ENCODE measurements at places on chromosomes 6 and 20.

GRCh38 chr6:24408719-24409410 lies 6.1 kb downstream of the MRS2 start:
- DNase-seq = no peak

- no peak for DNase-seq
These were observed 34.3 kb upstream of the AGPAT4 start for GRCh38 chr6:161308075-161308655.

DNA sequence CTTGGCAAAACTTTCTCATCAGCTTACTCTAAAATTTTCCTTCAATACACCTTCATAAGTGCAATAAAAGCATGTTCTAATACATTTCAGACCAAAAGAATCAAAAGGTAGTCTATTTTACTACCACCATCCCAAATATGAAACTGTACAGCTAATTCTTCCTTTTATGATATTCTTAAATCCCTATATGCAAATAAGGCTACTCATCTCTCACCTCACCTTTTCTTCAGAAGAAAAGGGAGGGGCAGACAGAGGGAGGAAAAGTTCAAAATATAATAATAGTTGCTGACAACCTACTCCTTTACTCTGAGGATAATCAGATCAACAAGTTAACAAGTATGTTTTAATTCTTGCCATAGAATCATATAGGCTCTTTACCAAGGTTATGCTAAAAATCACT lies 7.4 kb downstream of the C6orf120 start:
- DNase-seq = no peak

- no peak for DNase-seq
These were observed 17.4 kb upstream of the SDHAF4 start for GRCh38 chr6:70549327-70549726.

DNA sequence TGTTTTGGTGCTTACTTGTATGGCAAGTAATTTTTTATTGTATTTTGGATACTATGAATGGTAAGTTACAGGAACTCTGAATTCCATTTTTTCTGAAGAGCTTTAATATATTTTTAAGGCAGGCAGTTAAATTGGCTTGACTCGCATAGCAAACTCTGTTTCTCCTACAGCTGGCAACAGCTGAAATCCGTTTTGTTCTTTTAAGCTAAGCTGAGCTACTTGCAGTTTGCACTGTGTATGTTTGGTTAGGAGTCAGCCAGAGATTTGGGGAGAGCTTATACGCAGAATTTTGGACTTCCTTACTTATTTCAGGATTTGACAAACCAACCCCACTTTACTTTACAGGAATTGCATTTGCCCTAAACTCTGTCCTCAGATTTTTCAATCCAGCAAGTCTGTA lies 179.1 kb downstream of the COL19A1 start:
- DNase-seq = no peak

- DNase-seq = no peak
These were observed 12.7 kb downstream of the SYTL3 start for GRCh38 chr6:158662607-158662953.

- no peak for DNase-seq
These were observed 129.0 kb upstream of the TNFAIP3 start for GRCh38 chr6:137737836-137738596.

GRCh38 chr20:40442181-40442963 lies 246.7 kb downstream of the MAFB start:
- DNase-seq = peak; percentile 38

DNA sequence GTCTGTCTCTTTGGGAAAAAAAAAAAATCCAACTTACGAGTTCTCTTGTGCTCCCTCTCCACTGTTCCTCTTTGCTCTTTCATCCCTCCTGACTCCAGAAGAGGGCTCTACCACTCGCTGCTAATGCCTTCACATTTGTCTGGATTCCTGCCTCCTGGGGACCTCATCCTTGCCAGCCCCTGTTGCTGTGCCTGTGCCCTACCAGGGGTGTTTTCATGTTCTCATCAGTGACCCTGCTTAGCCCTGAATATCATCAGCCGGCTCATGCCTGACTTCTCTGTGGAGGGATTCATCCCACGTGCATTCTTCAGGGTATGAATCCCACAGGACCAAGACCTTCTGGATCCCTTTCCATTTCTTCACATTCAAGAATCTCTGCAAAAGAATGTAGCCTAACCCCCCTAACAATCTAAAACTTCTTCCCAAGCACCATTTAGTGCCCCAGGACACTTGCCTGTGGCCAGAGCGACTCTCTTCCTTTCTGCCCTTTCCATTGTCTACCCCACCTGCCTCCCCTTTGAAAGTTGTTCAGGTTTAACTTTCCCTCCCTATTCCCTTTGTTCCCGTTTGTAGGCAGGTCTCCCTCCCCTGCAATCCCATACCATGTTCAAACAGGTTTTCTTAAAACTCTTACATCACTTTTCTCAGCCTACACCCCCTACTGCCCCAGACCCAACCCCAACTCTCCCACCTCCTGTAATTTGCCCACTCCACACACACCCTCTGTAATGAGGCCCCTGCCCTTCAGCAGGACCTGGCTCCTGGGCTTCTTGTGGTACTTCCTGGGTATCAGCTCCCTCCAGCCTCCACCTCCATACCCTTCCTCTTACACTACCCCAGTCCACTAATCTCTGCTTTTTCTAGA lies 50.2 kb downstream of the RREB1 start:
- DNase-seq = no peak

- DNase-seq = no peak
These were observed 45.5 kb downstream of the NDRG3 start for GRCh38 chr20:36700438-36700837.

- DNase-seq = no peak
These were observed 8.4 kb upstream of the NUP153 start for GRCh38 chr6:17714879-17715851.

- DNase-seq = no peak
These were observed 25.9 kb downstream of the ACTR5 start for GRCh38 chr20:38774167-38774566.

- no peak for DNase-seq
These were observed 80.5 kb downstream of the DNAAF9 start for GRCh38 chr20:3326779-3327521.

GRCh38 chr6:99471638-99472037 lies 43.6 kb downstream of the USP45 start:
- DNase-seq = no peak

GRCh38 chr6:158517581-158517980 lies 42.3 kb upstream of the TMEM181 start:
- no peak for DNase-seq

GRCh38 chr6:35317483-35318195 lies 20.0 kb downstream of the DEF6 start:
- peak; percentile 58 for DNase-seq

- peak; percentile 63 for DNase-seq
These were observed 97.5 kb downstream of the CDH26 start for GRCh38 chr20:60055740-60056139.

- DNase-seq = no peak
These were observed 282.7 kb upstream of the PRDM1 start for GRCh38 chr6:105803442-105803841.

GRCh38 chr6:142833054-142833453 lies 111.9 kb downstream of the HIVEP2 start:
- no peak for DNase-seq

DNA sequence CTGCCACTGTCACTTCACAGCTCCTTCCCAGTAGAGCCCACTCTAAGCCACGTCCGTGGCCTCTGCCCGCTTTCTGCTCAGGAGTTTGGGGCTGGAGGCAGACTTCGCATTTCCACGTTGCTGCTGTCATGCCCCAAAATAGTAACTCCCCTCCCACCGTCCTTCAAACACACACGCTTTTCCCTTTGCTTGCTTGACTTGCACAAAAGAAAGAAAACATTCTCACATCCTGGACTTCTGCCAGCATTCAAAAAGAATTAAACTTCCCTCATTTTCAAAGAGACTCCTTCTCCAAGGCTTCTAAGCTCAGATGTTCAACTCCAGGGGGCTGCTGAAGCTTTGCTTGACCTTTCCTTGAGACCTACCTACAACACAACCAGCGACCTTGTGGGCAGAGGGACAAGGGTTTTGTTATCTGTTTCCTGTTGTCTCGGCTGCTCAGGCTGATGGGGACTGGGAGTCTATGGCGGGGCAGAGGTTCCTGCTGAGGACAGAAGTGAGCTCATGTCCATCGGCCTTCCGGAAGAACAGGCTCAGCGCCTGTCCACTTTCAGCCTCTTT lies 263.8 kb upstream of the FOXQ1 start:
- no peak for DNase-seq

DNA sequence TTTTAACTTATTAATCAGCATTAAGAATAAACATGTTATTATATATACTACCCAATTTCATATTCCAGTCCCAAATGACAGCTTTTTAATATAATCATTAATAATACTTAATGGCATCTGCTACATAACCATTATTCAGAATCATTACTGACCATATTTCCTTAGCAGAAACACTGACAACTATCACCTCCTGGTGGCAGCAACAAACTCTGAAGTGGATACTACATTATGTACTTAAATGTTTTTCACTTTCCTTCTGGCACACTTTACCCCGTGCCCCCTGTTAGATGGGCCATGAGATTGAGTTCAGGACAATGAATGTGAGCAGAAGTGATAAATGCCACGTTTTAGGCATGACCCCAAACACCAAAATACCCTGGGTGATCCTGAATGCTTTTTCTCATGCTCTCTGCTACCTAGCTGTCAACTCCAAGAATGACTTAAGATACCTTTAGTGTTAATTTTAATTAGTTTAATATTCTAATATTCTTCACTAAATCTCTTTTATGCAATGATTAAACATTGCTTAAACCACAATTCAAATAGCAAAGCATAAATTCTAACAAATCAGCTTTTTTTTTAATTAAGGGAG lies 77.1 kb downstream of the LMBRD1 start:
- no peak for DNase-seq

- no peak for DNase-seq
These were observed 241.2 kb downstream of the FRK start for GRCh38 chr6:115819506-115819905.

GRCh38 chr6:137762168-137763090 lies 104.6 kb upstream of the TNFAIP3 start:
- DNase-seq = no peak

- DNase-seq = no peak
These were observed 1.6 kb downstream of the CCDC170 start for GRCh38 chr6:151495380-151495779.

DNA sequence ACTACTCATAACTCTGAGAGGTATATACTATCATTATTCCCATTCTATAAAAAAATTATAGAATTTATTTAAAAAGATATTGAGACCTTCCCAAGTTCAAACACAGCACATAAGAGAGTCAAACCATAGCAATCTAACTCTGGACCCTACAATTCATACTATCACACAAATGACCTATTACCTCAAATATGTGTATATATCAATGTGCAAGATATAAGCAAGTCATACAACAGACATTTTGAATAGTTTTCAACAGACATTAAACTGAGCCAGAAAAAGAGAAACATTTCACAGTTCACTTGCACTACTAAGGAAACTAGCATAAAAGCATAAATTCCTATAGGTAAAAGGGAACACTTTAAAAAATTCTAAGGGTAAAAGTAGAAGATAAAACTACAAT lies 11.7 kb downstream of the PHIP start:
- DNase-seq = no peak

DNA sequence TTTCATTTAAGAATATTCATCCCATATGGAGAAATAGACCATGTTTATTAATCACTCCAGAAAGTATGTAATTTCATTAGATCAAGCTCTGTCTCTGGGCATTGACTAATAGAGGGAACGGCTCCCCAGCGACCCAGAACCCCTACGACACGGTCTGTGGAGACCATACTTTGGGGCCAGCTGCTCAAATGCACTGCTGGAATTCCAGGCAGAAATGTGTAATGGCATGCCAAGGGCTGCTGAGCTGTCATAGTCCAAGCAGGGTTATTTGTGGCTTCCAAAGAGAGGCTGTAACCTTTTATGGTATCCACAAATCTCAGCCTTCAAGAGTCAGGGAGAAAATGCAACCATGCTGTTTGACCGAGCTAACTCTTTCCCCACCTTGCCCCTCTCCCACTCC lies 755.8 kb downstream of the DHX35 start:
- DNase-seq = no peak

- DNase-seq = no peak
These were observed 12.0 kb downstream of the TPX2 start for GRCh38 chr20:31751126-31751525.

GRCh38 chr6:89386917-89387491 lies 25.1 kb downstream of the RRAGD start:
- DNase-seq = no peak

DNA sequence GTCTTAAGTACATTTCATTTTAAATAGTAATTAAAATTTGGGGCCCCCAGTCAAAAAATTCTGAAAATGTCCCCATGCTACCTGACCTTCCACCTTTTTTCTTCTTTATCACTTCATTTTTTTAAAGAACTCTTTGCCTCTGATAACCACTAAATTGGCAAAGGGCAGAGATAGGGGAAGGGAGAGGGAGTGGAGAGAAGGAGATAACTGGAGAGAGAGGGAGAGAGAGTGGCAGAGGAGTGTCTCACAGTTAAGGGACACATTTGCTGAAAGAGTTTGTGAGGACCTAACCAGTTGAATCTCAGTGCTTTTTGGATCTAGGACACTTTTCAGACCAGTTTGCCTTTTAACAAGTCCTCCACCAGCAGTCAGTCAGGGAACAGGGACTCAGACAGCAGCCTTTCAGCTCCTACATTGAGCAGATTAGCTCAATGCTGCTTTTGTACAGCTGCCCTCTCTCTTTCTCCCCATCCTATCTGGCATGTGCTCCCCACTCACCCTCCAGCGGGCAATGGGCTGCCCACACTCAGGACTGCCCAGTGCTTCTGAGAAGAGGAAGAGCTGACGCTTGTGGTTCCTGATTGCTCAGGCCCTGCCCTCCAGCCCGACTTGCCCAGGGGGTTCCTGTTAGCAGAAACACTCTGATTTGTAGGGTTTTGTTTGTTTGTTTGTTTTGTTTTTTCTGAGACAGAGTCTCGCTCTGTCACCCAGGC lies 14.4 kb downstream of the ARMC2 start:
- no peak for DNase-seq

DNA sequence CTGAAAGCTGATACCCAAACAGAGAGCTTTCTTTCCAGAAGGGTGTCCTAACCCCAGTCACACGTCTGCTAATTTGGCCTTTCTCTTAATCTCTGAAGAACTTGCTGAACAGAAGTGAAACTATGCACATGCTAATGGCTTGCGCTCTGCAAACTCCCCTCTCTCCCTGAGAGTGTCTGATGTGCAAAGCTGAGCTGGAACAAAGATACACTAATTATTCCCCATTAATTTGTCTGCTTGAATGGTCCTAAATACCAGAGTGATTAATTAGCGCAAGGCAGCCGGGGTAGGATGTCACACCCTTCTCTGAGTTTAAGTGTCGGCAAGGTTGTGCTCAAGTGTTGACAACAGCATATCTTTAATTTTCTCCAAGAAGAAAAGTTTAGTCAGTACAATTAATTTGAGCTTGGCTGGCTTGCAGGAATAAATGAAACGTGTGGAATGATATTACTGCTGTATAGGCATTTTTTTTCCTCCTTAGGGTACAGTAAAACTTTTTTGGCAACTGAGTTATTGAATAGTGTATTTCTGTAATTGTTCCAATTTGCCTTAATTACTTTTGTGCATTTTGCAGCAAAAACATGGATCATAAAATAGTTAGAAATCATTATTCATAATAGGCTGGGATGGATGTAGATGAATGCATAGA lies 715.9 kb upstream of the POU3F2 start:
- DNase-seq = no peak
